ENCODE measurements at places on chromosomes 12 and 14.

GRCh38 chr14:70052990-70053389 is 135.8 kb downstream of the SLC8A3 start:
- no peak for DNase-seq

- no peak for DNase-seq
Measured at GRCh38 chr12:74415633-74416032, 122.0 kb upstream of the ATXN7L3B start.

GRCh38 chr14:78758333-78758732 is 588.2 kb downstream of the NRXN3 start:
- DNase-seq = no peak

DNA sequence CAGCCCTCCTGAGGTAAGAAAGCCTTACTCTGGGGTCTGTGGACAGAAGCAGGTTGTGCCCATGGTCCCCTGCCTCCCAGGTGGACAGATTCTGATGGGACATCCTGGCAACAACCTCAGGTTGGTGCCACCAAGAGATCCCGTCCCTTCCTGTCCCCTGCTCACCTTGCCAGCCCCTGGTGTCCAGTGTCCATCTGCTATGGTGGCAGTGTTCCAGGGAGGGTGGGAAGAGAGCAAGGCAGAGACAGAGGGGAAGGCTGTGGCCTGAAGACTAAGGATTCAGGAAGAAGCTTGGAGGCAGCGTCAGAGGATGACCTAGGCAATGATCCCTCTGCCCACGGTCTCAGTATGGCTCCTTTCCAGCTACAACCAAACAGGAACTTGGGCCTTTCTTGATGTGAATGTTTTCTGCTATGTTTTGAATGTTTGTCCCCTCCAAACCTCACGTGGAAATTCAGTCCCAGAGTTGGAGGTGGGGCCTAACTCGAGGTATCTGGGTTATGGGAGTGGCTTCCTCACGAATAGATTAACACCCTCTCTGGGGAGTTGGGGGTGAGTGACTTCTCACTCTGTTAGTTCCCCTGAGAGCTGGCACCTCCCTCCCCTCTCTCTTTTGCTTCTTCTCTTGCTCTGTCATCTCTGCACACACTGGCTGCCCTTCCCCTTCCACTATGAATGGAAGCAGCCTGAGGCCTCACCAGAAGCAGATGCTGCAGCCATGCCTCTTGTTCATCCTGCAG is 26.9 kb downstream of the IQSEC3 start:
- DNase-seq = no peak

DNA sequence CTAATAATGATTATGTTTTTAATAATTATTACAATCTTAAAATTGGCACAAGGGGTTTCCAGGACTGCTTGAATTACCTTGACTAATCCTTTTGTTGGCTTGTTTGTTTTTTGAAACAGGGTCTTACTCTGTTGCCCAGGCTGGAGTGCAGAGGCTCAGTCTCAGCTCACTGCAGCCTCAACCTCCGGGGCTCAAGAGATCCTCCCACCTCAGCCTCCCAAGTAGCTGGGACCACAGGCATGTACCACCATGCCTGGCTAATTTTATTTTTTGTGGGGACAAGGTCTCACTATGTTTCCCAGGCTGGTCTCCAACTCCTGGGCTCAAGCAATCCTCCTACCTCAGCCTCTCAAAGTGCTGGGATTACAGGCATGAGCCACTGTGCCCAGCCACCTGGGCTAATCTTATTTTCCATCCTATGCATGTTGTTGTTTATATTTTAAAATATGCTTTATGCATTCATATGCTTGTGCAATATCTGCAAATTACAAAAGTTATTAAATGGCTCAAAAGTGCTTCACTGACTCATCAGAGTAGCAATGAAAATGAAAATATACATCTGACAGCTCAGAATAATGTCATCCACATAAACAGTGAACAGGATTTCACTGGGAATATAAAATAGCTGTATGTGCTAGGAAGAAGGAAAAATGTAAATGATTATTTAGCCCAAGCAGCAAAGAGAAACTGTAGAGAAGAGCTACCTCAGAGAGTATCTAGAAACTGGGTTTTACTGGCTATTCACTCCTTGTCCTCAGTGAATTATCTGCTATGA is 24.8 kb upstream of the PLEKHG6 start:
- no peak for DNase-seq

- no peak for DNase-seq
Measured at GRCh38 chr12:104994336-104994735, 8.2 kb downstream of the NOPCHAP1 start.

- DNase-seq = no peak
Measured at GRCh38 chr14:69355154-69355597, 42.9 kb downstream of the ERH start.

GRCh38 chr12:131357185-131357747 is 353.6 kb upstream of the SFSWAP start:
- DNase-seq = no peak

DNA sequence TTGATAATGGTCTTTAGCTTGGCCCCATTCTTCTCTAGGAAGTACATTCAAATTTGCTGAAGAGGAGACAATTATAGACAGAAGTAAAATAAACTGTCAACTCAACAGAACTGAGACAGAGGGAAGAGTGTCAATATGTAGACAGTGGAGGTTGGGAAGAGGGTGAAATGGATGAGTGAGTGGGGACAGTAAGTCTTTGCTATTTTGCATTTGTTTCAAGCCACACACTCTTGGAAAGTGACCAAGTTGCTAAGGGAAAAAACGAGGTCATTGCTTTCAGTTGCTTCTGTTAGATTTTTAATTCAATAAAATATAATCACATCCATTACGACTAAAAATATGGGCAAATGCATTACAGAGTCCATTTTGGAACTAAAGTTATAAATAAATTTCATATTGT is 47.8 kb downstream of the BTBD7 start:
- DNase-seq = no peak

DNA sequence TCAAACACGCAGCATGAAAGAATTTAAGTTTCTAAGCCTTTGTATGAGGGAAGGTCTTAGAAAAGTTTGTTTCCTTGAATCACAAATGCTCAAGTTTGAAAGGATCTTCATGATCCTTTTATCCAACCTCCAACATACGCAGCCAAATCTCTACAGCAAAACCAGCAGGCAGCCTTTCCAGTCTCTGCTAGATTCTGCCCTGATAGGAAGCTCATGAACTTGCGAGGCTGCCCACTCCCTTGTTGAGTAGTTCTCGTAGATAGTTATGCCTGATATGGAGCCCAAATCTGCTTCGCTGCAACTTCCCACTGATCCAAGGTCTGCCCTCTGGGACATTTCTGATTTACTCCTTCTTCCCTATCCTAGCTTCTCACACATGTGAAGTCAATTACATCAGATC is 272.9 kb downstream of the EGLN3 start:
- DNase-seq = no peak

- no peak for DNase-seq
Measured at GRCh38 chr12:132597333-132598316, 12.8 kb downstream of the LRCOL1 start.

GRCh38 chr14:55884819-55885218 is 233.4 kb upstream of the PELI2 start:
- DNase-seq = no peak

GRCh38 chr12:93468008-93468371 is 676 bp downstream of the MRPL42 start:
- no peak for DNase-seq

DNA sequence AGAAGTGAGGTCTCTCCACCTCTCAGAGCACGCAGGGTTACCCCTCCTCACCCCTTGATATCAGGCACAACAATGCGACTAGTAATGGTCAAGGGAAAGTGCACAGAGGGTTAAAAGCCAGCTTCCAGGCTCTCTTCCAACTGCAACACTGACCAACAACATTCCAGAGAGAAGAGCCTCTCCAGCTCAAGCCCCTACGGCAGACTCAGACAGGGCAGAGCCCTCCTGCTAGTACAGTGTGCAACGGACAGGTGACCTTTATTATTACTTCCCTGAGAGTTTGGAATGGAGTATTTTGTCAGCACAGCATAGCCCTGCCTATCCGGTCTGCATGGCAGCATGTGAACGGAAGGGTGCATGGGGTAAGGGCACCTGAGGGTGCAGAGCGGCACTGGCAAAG is 73.0 kb downstream of the PTPN21 start:
- DNase-seq = no peak

GRCh38 chr14:68513137-68513536 is 279.7 kb downstream of the ZFP36L1 start:
- DNase-seq = no peak

- no peak for DNase-seq
Measured at GRCh38 chr14:89493406-89493805, 76.4 kb upstream of the FOXN3 start.

GRCh38 chr12:56315622-56316473 is at the start of gene CNPY2:
TSS of gene CNPY2 (minus strand) at chr12:56315988. CDS start at chr12:56315217, 771 bp downstream.
- peak; percentile 93 for DNase-seq

DNA sequence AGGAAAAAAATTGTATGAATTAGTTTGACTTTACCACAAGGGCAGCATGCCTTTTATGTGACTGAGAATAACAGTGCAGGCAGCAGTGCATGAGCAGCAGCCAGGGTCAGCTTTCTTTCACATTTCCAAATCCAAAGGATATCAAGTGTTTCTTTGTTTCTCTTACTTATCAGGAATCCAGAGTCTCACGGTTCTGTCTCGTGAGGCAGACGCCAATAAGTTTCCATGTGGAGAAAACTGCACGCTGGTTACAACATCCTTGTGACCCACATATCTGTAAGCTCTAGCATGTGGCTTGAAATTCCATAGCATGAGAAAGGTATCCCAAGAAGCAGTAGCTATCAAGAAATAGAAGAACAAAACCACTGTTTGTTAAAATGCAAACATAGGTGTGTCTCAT is 27.6 kb downstream of the GALNT4 start:
- DNase-seq = no peak

DNA sequence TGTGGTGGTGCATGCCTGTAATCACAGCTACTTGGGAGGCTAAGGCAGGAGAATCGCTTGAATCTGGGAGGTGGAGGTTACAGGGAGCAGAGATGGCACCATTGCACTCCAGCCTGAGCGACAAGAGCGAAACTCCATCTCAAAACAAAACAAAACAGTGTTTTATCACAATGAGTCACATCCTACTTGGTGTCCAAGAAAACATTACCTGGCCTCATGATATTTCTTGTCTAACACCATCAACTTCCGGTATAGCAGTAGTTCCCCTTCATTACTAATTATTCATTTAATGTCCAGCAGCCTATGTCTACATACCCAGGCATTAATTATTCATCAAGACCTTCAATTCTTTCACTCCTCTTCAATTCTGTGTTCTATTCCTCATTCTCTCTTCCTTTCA is 115.5 kb downstream of the CCDC59 start:
- DNase-seq = no peak

- no peak for DNase-seq
Measured at GRCh38 chr12:18492372-18493025, 231.2 kb downstream of the PIK3C2G start.

GRCh38 chr12:129550353-129550752 is 353.5 kb downstream of the TMEM132D start:
- no peak for DNase-seq

- no peak for DNase-seq
Measured at GRCh38 chr12:65943388-65944137, 119.3 kb downstream of the HMGA2 start.

GRCh38 chr12:92369636-92370035 is 224.0 kb upstream of the BTG1 start:
- no peak for DNase-seq

GRCh38 chr12:98490501-98491453 is 24.6 kb upstream of the TMPO start:
- peak; percentile 49 for DNase-seq

DNA sequence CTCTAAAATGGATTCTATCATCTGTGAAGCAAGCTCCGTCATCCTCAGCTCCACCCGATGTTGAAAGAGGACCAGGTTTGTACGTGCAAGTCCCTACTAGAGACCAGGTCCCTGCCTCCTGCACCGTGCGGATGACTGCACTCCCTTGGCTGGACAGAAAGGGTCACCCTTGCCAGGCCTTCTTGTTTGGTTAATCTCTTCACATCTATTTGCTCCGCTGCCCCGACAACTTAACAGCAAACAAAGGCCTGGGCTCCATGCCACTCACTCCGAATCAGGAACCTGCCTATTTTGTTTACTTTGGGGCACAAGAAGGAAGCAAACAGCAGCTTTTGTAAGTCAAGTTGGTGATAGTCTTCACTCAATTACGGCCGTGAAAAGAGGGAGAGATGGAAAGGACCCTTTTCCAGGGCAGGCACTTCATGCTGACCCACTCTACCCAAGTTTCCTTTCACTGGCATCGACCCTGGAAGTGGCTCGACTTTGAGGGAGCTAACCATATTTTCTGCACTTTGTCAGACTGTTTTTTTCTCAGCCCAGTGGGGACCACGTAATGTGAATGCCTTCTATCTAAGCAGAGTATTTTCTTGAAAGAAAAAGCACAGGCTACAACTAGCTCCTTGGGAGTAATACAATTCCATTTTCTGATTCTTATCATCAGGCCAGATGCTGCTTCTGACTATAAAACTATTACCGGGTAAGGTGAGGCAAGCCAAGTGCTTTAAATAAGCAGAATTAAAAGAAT is 202.6 kb downstream of the FOXN3 start:
- no peak for DNase-seq

GRCh38 chr12:123449249-123449733 is 8.6 kb upstream of the SNRNP35 start:
- DNase-seq = no peak

DNA sequence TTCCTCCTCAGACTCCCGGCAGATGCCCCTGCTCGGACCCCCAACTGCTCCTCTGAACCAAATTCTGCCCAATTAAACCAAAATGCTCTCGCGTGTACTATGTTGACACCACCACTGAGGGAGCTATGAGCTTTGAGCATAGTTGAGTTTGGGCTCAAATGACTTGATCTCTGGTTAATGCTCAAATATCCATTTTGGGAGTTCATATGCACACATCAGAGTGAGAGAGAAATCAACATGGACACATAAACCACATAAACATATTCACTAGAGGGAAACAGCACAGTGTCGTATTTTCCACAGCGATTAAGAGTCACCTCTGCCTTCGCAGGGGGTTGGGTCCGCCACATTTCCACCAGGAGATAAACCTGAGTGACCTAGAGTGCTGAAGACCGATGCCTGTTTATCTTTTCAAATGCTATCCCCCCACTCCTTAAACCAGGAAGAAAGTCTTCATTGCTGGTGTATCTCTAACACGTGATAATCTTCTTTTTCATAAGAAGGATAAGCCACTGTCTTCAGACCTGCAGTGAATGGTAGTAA is 59.4 kb upstream of the FOXN3 start:
- no peak for DNase-seq

- no peak for DNase-seq
Measured at GRCh38 chr12:71948390-71948789, 9.7 kb downstream of the TPH2 start.

- no peak for DNase-seq
Measured at GRCh38 chr12:96386794-96387193, 13.4 kb downstream of the CDK17 start.

DNA sequence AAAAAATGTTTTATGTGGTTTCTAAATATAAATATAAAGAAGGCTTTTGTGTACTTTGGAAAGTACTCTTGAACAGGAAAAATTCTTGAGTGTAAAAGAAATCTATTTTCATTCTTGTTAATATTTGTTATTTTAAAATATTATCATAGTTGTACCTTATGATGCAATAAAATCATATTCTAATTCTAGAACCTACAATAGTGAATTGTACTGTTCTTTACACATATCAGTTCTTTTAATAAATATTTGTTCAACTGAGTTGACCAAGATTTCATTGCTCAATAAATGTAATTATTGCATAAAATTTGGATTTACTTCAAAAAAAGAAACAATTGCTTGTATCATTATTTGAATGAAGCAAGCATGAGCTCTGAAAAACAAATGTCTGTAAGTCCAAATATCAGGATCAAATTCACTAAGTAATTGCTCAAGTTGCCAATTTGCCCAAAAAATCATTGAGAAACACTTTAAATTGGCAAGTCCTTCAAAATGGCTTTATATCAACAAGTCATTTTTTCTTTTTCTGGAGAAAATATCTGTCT is 191.6 kb upstream of the SLC16A7 start:
- DNase-seq = no peak

GRCh38 chr12:112309797-112310196 is 72.4 kb downstream of the HECTD4 start:
- no peak for DNase-seq

Measured in stimulated activated CD8-positive, alpha-beta memory T cell treated with anti-CD3 and anti-CD28 coated beads, Interleukin-7, amount 100 ng/mL, for 48 hours (primary cell).